ENCODE measurements at places on chromosomes 6 and 20.

GRCh38 chr6:36336779-36337241, at the start of gene BNIP5:
Gene BNIP5 (minus strand): TSS chr6:36336888. CDS start chr6:36330690, 6,198 bp downstream.
- DNase-seq = no peak

DNA sequence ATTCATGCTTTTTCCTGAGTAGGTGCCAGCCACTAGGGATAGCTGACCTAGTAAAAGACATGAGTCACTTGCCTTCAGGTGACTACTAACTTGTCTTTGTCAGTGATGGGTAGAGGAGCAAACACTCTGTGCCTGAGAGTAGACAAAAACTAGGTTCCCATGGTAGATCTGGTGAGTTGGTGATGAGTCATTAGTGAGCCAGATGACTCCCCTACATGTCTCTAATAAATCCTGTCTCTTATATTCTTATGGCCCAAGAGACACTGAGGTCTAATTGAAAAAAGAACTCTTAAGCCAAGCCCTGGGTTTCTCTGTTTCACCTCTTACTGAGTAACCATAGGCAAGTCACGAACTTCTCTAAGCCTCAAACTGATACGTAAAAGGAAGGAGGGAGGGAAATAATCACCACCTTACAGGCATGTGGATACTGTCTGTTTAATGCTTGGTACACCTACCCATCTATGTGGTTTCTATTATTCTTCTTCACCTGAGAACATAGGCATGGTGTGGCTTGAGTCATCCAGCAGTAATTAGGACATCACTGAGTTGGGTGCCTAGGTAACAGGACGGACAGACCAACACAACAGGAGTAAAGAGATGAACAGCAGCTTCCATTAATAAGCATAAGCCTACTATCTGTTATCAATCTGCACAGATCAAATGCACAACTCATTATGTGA, 20.3 kb downstream of the TTPAL start:
- no peak for DNase-seq

GRCh38 chr6:11460837-11461661, 76.5 kb upstream of the TMEM170B start:
- no peak for DNase-seq

DNA sequence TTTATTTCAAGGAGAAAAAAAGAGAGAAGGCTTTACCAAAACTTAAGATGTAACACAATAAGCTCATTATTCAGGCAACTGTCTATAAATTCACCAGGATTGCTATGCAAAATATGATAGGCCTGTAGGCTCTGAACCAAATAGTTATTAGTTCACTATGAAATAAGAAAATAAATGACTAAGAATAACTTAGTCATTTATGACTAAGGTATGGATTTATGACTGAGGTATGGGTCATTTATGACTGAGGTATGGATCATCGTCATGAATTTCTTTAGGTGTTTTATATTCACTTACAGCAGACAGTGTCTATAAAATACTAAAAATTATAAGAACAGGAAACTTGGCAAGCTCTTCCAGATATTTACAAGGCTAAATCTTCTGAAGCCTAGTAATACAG, 52.1 kb upstream of the SNX9 start:
- no peak for DNase-seq

DNA sequence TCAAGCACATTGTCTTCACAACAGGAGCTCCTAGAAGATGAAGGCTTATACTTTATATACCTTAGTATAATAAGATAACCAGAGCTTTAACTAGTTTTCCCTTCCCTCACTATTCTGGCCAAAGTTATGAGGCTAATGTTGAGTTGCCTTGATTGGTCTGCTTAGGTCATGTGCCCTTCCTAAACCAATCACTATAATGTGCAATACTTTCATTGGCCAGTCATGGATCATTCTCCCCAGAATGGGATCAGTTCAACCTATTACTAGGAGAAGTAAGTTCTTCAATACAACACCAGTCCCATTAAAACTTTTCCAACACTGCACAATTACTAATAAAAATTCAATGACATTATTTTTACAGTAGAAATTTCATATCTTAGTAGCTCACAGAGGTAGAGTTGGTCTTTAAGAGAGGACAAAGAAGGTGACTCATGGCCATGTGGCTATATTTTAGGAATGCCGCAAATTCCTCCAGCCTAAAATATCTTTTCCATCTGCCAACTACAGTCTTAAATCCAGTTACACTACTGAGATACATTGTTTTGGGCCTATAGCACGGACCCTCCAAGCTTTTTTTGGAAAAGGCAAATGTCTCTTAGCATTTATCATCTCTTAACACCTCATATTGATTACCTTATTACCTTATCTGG, 12.5 kb upstream of the POU3F2 start:
- no peak for DNase-seq

DNA sequence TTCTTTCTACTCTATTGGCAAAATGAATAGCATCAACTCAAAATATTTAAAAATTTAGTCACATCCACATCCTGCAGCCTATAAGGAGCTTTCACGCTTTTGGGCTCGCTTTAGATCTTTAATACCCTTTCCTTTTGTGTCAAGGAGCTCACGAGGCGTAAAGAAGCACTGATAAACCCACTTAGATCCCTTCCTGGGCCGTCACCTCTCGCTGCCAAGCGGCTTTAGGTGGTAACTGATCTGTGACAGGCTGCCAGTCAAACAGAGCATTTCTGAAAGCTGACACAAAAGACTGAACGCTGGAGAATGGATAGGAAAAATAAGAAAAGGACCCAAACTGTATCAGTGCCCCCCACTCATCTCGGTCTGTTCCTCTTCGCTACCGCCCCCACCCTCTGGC, 385.7 kb upstream of the MMS22L start:
- no peak for DNase-seq

DNA sequence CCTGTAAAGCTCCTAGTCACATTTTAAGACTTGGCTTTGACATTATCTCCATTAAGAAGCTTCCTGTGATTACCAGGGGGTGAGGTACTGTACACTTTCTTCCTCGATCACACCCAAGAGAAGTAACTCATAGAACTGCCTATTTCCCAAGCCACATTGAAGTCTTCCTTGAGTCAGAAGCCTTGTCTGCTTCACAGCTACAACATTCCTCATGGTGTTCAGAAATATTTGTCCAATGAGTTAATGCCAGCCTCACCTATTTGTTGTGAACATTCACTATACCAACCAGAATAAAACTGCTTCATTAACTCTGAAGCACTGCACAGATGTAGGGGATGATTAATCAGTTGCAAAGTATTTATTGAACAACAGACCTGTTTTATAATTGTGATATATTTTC, 622.3 kb downstream of the PTPRT start:
- no peak for DNase-seq

GRCh38 chr6:87336367-87336766, 7.3 kb upstream of the GJB7 start:
- no peak for DNase-seq

- no peak for DNase-seq
Observed at GRCh38 chr6:25735261-25735660, 19.3 kb upstream of the SLC17A4 start.

GRCh38 chr6:163183806-163184205, 230.7 kb upstream of the QKI start:
- no peak for DNase-seq
